Posterior vena cava (tissue), 2 donors: ENCODE measurements at places on chromosomes 1 and 21. TPM values are rescaled to one million over a fixed set of nuclear protein-coding genes. Genes with fewer than 3 reads are reported as not detected.

GRCh38 chr1:183877053-183877720, 72.3 kb downstream of the RGL1 start:
- peak; percentile 80 for DNase-seq

- DNase-seq: no peak
These were observed 77.5 kb downstream of the ARID4B start for GRCh38 chr1:235250430-235250829.

DNA sequence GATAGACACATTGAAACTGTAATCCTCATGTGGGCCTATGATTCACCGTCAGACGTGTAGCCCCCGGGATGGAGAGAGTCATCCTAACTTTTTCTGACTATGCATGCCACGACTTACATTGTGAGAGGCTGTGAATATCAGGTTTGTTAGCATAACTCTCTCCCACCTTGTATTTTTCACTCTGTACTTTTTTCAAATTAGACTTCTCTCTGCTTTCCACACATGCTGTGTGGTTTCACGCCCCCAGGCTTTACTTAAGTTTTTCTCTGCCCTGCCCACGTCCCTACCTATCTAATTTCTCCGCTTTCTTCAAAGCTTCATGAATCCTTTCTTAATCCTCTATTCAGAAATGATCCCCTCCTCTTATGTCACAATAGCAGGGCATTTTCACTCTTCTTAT, 3.4 kb upstream of the NCAM2 start:
- no peak for DNase-seq

Gene PROX1
- 8.8 TPM for total RNA-seq

GRCh38 chr21:45487891-45488600, 54.2 kb downstream of the SLC19A1 start:
- DNase-seq: no peak

Gene DYNLT5
- total RNA-seq: 3.0 TPM

Gene MIXL1
- total RNA-seq: not detected

Gene RIMKLA
- 0.74 TPM for total RNA-seq

- no peak for DNase-seq
These were observed 35.5 kb downstream of the SRSF11 start for GRCh38 chr1:70256664-70257063.

DNA sequence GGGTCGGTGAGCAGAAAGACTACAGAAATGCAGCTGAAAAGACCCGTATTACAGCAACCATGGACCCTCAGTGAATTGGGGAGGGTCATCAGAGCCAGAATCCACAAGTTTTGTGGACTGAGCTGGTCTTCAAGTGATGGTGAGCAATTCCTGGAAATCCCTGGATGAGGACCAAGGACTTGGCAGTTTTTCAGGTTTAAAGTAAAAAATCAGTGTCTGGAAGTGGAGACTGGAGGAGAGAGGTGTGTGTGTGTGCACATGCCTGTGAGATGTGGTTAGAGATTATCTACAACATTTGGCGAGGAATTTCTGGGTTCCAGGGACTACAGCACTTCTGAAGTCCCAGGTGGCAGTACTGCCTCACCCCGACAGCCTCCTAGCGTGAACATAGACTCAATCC, 56.4 kb downstream of the KIRREL1 start:
- DNase-seq: no peak

DNA sequence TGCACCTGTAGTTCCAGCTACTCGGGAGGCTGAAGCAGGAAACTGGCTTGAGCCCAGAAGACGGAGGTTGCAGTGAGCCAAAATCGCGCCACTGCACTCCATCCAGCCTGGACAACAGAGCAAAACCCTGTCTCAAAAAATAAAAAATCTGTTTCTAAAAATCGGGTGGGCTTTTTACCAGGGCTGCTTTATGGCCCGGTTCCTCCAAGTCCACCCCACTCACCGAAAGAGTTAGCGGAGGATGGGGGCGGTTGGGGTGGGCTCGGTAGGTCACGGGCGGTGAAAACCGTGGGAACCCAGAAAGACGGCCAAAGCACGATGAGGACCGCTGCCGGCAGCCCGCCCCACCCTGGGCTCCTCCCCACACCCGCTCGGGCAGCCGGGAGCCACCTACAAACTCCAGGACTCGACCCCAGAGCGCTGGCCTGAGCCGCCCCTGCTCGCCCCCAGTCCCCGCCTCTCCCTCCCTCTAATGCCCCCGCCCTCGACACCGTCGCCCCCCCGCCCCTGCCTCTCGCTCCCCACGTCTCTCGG, 846 bp upstream of the PER3 start:
- peak; percentile 90 for DNase-seq

Gene GPR25
- total RNA-seq: not detected

- DNase-seq: no peak
These were observed 10.4 kb downstream of the GABRD start for GRCh38 chr1:2029561-2029960.

- no peak for DNase-seq
These were observed 107.9 kb downstream of the SUSD4 start for GRCh38 chr1:223256034-223256433.

- DNase-seq: peak; percentile 78
These were observed 697 bp downstream of the SLC22A15 start for GRCh38 chr1:115976921-115977498.

GRCh38 chr1:169741666-169742394, 8.0 kb upstream of the SELE start:
- no peak for DNase-seq

Gene SHISAL2A
- total RNA-seq: not detected

Gene TATDN3
- 11.4 TPM for total RNA-seq

GRCh38 chr1:161707503-161707902, 474 bp downstream of the FCRLA start:
- DNase-seq: no peak

GRCh38 chr1:8816264-8816663, 1.2 kb downstream of the RERE start:
- DNase-seq: no peak

Gene RIMS3
- total RNA-seq: 11.2 TPM

GRCh38 chr1:9086045-9086444, 16.6 kb upstream of the SLC2A5 start:
- no peak for DNase-seq

DNA sequence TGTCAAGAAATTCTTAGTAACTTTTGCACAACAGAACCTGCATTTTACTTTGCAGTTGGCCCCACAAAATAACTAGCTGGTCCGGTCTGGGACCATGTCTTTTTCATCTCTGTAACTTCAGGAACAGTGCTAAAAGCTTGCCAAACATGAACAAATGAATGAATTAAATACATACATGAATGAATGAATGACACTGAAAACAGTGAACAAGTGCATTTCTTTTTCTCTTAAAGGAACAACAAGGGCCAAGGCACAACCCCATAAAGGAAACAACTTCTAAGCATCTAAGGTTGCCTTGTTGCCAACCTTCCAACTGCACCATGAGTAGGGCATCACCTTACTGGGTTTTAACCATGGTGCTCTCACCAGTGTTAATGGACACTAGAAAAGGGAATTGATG, 534.4 kb upstream of the PKN2 start:
- DNase-seq: no peak

- no peak for DNase-seq
These were observed 234.9 kb downstream of the RHOU start for GRCh38 chr1:228969953-228970800.

GRCh38 chr1:29861922-29862321, 625.6 kb downstream of the PTPRU start:
- no peak for DNase-seq

DNA sequence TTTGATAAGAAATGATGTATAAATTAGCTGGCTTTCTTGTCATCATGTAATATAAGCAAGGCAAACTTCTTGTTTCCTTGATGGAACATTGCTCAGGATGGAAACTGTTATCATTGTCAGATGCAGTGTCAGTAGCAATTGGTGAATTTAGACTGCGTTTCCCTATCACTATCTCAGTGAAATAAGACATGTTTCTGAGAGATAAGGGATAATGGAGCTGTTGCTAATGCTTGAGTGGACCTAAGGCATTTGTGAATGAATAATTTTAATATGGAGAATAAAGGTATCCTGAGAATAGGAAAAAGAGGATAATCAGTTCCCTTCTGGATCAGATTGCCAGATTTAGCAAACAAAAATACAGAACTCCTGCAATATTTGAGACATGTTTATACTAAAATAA, 160.9 kb downstream of the HLX start:
- DNase-seq: no peak

DNA sequence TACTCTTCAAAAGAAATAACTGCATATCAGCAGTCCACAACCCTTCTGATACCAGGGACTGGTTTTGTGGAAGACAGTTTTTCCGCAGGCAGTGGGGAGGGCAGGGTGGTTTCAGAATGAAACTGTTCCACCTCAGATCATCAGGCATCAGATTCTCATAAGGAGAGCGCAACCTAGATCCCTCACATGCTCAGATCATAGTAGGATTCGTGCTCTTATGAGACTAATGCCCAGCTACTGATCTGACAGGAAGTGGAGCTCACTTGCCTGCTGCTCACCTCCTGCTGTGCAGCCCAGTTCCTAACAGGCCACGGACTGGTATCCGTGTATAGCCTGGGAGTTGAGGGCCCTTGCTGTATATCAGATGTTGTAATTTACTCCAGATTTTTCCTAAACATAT, 11.5 kb downstream of the RO60 start:
- no peak for DNase-seq

- DNase-seq: no peak
These were observed 110.0 kb upstream of the SERBP1 start for GRCh38 chr1:67540025-67540732.

DNA sequence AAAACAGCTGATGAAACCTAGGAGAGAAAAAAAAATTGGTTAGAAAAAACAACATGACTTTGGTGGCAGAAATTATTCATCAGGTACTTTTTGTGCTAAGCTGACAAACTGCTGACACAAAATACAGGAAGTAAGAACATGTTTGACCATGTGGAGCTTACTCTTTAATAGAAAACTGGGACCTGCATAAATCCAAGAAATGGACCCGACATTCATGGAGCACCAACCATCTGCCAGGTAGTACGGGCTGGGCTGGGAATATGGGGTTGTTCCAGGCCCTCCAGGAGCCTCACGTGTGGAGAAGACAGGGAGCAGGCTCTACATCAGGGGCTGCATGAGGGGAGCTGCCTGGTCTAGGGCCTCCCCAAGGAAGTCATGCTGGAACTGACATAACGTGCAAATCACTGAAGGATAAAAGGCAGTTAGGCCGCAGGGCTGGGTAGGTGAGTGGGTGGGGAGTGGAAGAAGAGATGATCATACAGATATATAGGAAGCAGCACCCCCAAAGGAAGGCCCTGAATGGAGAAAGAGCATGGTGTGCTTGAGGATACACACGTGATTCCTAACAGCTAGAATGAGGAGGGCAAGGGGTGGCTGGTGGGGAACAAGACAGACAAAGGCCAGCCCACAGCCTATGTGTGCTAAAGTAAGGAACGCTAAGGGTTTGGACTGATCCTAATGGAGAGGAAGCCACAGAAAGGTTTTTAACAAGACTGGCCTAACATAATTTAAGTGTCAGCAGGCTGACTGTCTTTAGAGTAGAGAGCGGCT, 26.1 kb downstream of the CD58 start:
- DNase-seq: no peak

Gene LDLRAD1
- not detected for total RNA-seq

Gene ABCA4
- total RNA-seq: 0.42 TPM

- no peak for DNase-seq
These were observed 50.2 kb downstream of the UBE4B start for GRCh38 chr1:10082785-10083479.

- DNase-seq: no peak
These were observed 11.8 kb downstream of the KIRREL1 start for GRCh38 chr1:158005224-158005623.

GRCh38 chr1:54199151-54199764, 572 bp downstream of the CYB5RL start:
- DNase-seq: no peak

- no peak for DNase-seq
These were observed 7.9 kb upstream of the BACE2 start for GRCh38 chr21:41160036-41160435.

GRCh38 chr1:74474585-74474984, 37.8 kb downstream of the LRRC53 start:
- DNase-seq: no peak

Gene PRRC2C
- total RNA-seq: 116 TPM

Gene AGPAT3
- total RNA-seq: 43.2 TPM

DNA sequence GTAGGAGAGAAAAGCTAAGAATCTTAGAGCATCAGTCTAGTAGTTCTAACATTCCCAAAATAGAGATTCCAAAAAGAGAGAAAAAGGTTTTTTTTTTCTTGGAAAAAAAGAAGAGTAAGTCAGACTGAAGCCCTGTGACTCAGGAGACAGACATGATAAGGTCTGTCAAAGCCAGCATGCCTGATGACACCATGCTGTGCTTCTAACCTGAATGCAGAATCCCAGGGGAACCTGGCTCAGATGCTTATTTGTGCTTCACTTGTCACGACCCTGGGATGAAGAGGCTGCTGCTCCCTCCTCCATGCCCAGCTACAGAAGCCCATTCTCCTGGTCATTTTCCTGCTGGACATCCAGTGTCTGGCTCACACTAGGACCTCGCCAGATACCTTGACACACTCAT, 44.3 kb downstream of the ERICH3 start:
- DNase-seq: no peak

DNA sequence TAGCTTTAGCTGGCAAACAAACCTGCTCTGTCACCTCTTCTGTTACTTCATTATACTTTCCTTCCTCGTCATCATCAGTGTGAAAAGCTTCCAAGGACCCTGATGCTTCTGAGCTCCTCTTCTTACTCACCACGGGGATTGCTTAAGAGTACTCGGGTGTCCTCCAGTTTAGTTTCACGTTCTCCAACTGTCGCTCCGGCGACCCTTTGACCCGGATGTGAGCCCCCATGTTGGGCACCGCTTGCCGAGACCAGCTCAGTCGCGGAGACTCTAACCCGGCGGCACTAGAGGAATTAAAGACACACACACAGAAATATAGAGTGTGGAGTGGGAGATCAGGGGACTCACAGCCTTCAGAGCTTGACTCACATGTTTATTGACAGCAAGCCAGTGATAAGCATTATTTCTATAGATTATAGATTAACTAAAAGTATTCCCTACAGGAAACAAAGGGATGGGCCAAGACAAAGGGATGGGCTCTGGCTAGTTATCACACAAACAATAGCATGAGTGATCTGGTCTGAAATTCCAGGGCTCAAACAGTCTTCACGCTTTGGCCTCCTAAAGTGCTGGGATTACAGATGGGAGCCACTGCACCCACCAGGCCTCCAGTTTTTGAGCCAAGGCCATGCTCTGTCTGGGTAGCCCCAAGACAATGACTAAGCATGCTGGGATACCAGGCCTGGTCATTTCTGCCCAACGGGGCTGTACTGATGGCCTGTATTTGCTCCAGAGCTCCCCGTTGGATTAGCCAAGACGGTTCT, 30.1 kb upstream of the ENO1 start:
- no peak for DNase-seq

Gene RAD54L
- total RNA-seq: 0.60 TPM

DNA sequence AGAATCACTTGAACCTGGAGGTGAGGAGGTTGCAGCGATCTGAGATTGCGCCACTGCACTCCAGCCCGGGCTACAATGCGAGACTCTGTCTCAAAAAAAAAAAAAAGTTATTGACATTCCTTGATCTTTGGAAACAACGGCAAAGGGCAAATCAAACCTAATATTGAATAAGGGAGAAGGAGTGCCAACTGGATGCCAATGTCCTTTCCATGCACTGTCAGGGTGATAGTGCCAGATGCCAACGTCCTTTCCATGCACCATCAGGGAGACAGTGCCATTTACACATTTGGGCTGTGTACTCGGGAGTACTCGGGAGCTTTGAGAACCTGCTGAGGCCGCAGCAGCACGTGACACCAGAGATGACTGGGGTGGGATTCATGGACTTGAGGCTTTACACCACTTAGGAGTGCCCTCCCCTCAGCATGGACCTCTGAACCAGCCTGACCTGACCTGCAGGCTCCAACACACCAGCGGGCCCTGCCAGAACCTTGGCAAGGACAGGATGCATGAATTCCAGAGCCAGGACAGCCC, 34.5 kb upstream of the SOD1 start:
- DNase-seq: peak; percentile 36
